ENCODE measurements at places on chromosomes 16 and 17.

DNA sequence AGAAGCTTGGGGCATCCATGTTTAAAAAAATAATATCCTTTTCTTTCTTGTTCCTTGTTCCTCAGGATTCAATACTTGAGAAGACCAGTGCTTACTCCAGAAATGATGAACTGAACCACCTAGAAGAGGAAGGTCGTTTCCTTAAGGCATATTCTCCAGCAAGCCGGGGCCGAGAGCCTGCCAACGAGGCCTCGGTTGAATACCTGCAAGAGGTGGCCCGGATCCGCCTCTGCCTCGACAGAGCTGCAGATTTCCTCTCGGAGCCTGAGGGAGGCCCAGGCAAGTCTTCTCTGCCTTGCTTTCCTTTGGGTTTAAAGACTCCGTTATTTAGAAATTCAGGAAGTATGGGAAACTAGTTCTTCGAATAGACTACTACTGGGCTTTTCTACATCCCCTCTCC lies 42.5 kb upstream of the ENDOV start:
- no peak overlapping the region for H3K27ac ChIP-seq
- H3K27me3 ChIP-seq = no peaks in the 10 kb centered on the region
- H3K4me3 ChIP-seq = no peak overlapping the region
- no peaks in the 10 kb centered on the region for H3K4me1 ChIP-seq
- H3K36me3 ChIP-seq = peaks cover 60% of the 10 kb centered on the region

GRCh38 chr17:77217566-77217965 lies 76.8 kb downstream of the SEC14L1 start:
- H3K4me3 ChIP-seq = no peak overlapping the region
- H3K36me3 ChIP-seq = peaks cover 35% of the 10 kb centered on the region
- no peaks in the 10 kb centered on the region for H3K27me3 ChIP-seq
- DNase-seq = no peak

DNA sequence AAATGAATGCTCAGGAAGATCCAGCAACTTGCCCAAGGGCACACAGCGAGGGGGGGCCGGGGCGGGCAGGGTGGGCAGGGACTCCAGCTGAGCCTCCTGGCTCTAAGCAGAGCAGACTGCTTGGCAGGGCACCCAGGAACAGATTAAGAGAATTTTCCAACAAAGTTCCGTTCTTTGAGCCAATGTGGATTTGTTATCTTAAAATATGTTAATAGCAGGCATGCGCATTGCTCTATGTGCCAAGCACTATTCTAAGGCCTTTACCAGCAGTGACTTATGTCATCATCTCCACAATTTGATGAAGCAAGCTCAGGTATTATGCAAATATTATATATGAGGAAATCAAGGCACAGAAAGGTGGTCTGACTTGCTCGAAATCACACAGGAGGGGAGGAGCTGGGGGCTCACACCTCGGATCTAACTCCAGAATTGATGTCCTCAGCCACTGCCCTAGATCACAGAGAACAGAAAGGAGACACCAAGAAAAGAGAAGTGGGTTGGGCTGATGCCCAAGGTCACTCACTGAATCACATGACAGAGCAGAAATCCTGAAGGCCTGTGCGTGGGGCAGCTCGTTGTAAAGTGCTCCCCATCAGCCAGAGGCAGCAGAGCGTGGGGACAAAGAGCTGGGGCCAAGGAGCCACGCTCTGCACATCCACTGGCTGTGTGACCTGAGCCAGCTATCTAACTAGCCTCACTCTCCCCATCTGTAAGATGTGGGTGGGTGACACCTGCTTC lies 23.2 kb upstream of the MEAK7 start:
- H3K36me3 ChIP-seq = no peaks in the 10 kb centered on the region
- no peaks in the 10 kb centered on the region for H3K27me3 ChIP-seq
- H3K4me1 ChIP-seq = peaks cover 8% of the 10 kb centered on the region

GRCh38 chr16:28567292-28567691 lies 13.6 kb downstream of the SGF29 start:
- no peak overlapping the region for H3K4me3 ChIP-seq
- H3K4me1 ChIP-seq = no peaks in the 10 kb centered on the region
- H3K36me3 ChIP-seq = no peaks in the 10 kb centered on the region
- peak; percentile 29 for DNase-seq

GRCh38 chr16:68005786-68006286 lies 6.6 kb upstream of the DPEP2 start:
- H3K27ac ChIP-seq = peak overlapping the region; percentile 75
- DNase-seq = peak; percentile 79
- H3K36me3 ChIP-seq = no peaks in the 10 kb centered on the region
- no peak overlapping the region for H3K4me3 ChIP-seq
- no peaks in the 10 kb centered on the region for H3K27me3 ChIP-seq

GRCh38 chr17:4500191-4500571 lies 1.5 kb downstream of the SPNS2 start:
- H3K27me3 ChIP-seq = no peaks in the 10 kb centered on the region
- H3K36me3 ChIP-seq = peaks cover 13% of the 10 kb centered on the region
- H3K27ac ChIP-seq = peak overlapping the region; percentile 34
- H3K4me1 ChIP-seq = peaks cover 52% of the 10 kb centered on the region

- H3K4me1 ChIP-seq = peaks cover 30% of the 10 kb centered on the region
- no peaks in the 10 kb centered on the region for H3K27me3 ChIP-seq
- no peak for DNase-seq
- H3K36me3 ChIP-seq = no peaks in the 10 kb centered on the region
- H3K4me3 ChIP-seq = peak overlapping the region; percentile 80
These were observed 560 bp downstream of the RAI1 start for GRCh38 chr17:17681744-17682292.

- no peak for DNase-seq
- H3K36me3 ChIP-seq = no peaks in the 10 kb centered on the region
These were observed 55.2 kb downstream of the SPAG9 start for GRCh38 chr17:51065466-51065865.

- H3K4me3 ChIP-seq = no peak overlapping the region
- peaks cover 22% of the 10 kb centered on the region for H3K36me3 ChIP-seq
- H3K4me1 ChIP-seq = peaks cover 12% of the 10 kb centered on the region
- DNase-seq = no peak
These were observed 51.0 kb downstream of the TIMM22 start for GRCh38 chr17:1047879-1048470.

DNA sequence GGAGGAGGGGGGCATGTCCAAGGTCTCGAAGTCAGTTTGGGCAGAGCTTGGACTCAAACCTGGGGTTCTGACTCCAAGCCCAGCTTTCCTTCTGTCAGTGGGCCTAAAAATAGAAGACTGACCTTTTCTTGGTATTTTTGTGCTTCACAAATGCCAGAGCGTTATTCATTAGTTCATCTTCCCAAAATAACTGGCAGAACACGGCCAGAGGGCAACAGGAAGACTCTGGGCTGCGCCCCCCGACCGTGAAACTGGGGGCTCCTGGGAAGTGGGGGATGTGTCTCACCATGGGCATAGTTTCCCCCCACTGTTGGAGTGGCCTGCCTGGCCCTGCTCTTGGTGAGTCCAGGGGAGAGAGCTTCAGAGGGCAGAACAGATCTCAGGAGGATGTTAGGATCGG lies 94.0 kb downstream of the SOCS1 start:
- DNase-seq = no peak
- peaks cover 6% of the 10 kb centered on the region for H3K36me3 ChIP-seq
- no peaks in the 10 kb centered on the region for H3K27me3 ChIP-seq
- H3K4me1 ChIP-seq = peaks cover 3% of the 10 kb centered on the region

DNA sequence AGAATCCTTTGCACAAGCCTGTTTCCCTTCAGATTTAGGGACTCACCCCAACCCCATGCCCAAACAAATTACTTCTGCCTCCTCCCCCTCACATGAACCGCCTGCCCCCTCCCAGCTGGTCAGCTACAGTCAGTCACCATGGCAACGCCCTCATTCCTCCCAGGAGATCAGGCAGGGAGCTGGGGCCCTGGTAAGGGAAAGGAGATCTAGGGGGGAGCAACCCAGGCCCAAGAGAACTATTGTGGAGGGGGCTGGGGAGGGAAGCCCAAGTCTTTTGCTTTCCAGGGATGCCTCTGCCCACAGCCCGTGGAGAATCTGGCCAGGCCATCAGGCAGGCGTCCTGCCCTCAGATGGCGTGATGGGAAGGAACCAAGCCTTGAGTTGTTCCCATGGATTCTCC lies 2.8 kb downstream of the FAM171A2 start:
- DNase-seq = no peak
- peaks cover 11% of the 10 kb centered on the region for H3K4me1 ChIP-seq
- H3K36me3 ChIP-seq = peaks cover 6% of the 10 kb centered on the region
- H3K27ac ChIP-seq = no peak overlapping the region

GRCh38 chr17:2156666-2157065 lies 101.8 kb downstream of the HIC1 start:
- H3K36me3 ChIP-seq = peaks cover 14% of the 10 kb centered on the region
- H3K4me3 ChIP-seq = no peak overlapping the region
- H3K4me1 ChIP-seq = no peaks in the 10 kb centered on the region

DNA sequence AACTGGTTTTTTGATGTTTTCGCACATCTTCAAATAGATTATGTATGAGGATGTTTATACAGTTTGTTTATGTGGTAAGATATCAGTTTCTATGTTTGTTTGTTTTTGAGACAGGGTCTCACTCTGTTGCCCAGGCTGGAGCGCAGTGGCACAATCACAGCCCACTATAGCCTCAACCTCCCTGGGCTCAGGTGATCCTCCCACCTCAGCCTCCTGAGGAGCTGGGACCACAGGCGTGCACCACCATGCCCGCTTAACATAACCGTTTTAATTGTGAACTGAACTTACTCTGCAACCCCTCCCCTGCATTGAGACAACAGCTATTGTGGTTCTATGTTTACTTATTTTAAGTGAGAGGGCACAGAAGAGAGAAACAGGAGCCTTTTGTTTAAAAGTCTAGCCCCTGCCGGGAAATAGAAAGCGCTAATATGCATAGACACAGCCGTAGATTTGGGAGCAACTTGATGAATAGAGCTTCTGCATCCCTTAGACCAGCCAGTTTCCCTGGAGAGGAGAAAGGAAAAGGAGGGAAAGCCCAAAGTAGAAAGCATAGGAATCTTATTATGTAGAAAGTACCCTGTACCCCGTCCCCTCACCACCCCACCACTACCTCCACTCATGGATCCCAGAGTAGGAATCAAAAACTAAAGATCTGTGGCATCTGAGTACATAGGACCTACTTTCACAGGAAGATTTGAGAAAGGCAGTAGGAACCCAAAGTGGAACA lies 19.6 kb upstream of the APPBP2 start:
- no peaks in the 10 kb centered on the region for H3K36me3 ChIP-seq
- DNase-seq = no peak
- peaks cover 2% of the 10 kb centered on the region for H3K4me1 ChIP-seq
- H3K4me3 ChIP-seq = no peak overlapping the region
- H3K27ac ChIP-seq = no peak overlapping the region
- H3K27me3 ChIP-seq = no peaks in the 10 kb centered on the region

GRCh38 chr17:79073706-79074088 lies 927 bp upstream of the ENGASE start:
- peaks cover 4% of the 10 kb centered on the region for H3K4me1 ChIP-seq
- no peaks in the 10 kb centered on the region for H3K27me3 ChIP-seq
- H3K4me3 ChIP-seq = no peak overlapping the region
- no peaks in the 10 kb centered on the region for H3K36me3 ChIP-seq
- peak; percentile 68 for DNase-seq

DNA sequence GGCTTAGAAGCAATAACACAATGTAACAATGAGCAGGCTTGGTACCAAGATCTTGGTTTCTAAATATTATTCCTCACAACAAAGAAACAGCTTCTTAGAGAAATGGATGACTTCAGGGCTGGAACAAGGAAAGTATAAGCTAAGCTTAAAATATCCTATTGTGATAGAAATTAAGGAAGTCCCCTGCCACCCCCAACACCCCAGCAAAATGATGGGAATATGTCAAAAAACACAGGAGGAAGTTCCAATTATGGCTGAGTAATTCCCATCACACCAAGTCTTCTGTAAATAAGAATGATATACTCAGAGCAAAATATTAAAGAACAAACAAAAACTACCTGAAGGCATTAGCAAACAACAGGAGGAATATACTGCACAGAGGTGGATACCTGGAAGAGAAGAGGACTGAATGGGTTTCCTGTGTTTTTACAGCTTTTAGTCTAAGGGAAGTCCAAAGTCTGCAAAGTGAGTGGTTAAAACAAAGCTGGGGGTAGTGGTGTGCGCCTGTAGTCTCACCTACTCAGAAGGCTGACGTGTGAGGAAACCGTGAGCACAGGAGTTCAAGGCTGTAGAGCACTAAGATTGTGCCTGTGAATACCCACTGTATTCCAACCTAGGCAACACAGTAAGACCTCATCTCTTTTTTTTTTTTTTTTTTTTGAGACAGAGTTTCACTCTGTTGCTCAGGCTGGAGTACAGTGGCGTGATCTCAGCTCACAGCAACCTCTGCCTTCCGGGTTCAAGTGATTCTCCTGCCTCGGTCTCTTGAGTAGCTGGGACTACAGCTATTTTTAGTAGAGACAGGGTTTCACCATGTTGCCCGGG lies 17.1 kb upstream of the ATP6V0A1 start:
- no peak overlapping the region for H3K27ac ChIP-seq
- H3K4me1 ChIP-seq = no peaks in the 10 kb centered on the region
- no peaks in the 10 kb centered on the region for H3K27me3 ChIP-seq
- no peaks in the 10 kb centered on the region for H3K36me3 ChIP-seq
- H3K4me3 ChIP-seq = no peak overlapping the region

DNA sequence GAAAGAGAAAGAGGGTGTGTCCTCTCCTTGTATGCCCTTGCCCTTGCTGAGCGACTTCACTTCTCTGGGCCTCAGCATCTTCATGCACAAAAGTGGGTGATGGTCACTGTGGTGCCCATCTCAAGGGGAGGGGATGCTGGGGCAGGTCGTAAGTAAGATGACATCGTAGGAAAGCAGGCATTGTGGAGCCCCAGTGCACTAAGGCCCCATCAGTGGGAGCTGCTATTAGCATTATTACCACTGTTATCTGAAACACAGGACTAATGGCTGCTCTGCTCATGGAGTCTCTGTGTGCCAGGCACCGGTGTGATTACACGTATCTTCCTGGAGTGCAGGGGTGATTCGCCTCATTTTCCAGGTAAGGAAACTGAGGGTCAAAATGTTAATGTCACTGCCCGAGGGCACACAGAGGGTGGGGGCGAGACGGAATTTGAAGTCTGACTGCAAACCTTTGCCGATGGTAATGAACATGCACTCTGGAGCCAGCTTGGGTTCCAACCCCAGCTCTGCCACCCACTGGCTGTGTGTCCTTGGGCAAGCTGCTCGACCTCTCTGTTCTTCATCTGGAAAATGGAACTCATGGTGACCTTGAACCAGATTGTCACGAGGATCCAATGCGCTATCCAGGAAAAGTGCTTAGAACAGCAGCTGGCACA lies 63.2 kb upstream of the GSE1 start:
- no peak for DNase-seq
- no peak overlapping the region for H3K27ac ChIP-seq
- no peaks in the 10 kb centered on the region for H3K27me3 ChIP-seq
- H3K4me3 ChIP-seq = no peak overlapping the region

DNA sequence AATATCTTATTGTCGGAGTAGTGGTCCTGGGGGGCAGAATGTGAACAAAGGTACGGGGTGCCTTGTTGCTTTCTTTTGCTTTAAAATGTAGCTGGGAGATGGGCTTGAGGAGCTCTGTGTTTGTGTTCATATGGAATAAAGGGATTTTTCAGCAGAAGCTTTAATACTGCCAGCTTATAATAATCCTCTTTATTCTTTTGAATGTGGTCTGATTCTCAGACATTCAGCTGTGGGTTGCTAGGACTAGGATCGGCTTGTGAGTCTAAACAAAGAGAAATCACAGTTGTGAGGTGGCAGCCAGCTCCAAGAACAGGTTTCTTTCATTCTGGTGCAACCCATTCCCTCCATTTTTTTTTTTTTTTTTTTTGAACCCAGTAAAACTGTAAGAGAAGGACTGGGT lies 7.2 kb downstream of the MRPL58 start:
- peak overlapping the region; percentile 83 for H3K27ac ChIP-seq
- no peaks in the 10 kb centered on the region for H3K27me3 ChIP-seq
- H3K4me3 ChIP-seq = no peak overlapping the region
- H3K4me1 ChIP-seq = peaks cover 18% of the 10 kb centered on the region
- peaks cover 22% of the 10 kb centered on the region for H3K36me3 ChIP-seq
